ENCODE measurements at places on chromosomes 7 and 10.

DNA sequence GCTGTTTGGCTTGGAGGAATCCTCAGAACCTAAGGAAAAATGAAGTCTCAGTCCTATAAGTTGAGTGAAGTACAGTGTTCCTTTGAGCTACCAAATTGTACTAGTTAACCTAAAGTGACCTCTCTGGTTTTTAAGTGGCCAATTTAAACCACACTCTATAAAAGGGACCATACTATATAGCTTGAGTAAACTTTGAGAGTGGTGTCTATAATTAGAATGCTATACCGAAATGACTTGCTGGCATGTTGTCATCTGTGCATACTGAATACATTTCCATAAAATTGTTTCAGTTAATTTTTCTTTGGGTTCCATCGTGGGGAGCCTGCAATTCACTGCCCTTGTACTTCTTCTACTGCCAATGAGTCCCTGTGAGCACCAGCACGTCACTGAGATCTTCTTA is 151.1 kb downstream of the DKK1 start:
- DNase-seq = no peak

DNA sequence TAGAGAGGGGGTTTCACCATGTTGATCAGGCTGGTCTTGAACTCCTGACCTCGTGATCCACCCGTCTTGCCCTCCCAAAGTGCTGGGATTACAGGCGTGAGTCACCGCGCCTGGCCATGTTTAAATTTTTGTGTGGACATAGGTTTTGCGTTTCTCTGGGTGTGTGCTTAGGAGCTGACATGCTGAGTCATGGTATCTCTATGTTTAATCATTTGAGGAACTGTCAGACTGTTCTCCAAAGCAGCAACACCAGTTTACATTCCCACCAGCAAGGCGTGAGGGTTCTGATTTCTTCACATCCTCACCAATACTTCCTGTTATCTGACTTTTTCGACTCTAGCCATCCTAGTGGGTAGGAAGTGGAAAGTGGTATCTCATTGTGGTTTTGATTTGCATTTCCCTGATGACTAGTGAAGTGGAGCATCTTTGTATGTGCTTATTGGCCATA is 153.7 kb downstream of the DNAJB6 start:
- DNase-seq = no peak

GRCh38 chr7:80428161-80429054 is 83.5 kb downstream of the GNAT3 start:
- no peak for DNase-seq

- no peak for DNase-seq
Observed at GRCh38 chr7:37703361-37703760, 19.8 kb downstream of the GPR141 start.

- no peak for DNase-seq
Observed at GRCh38 chr7:45225311-45225947, 67.8 kb downstream of the RAMP3 start.

- DNase-seq = no peak
Observed at GRCh38 chr10:561721-562120, 127.7 kb downstream of the DIP2C start.

DNA sequence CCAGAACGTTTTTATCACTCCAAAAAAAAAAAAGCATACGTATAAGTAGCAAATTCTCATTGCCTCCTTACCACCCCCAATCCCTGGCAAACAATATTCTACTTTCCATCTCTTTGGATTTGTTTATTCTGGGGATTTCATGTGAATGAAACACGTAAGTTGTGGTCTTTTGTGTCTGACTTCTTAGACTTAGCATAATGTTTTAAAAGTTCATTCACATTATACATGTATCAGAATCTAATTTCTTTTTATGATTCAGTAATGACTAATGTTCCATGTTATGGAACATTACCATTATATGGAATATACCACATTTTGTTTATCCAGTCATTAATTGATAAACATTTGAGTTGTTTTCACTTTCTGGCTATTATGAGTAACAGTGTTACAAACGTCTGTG is 12.5 kb upstream of the KLHL7 start:
- DNase-seq = no peak

DNA sequence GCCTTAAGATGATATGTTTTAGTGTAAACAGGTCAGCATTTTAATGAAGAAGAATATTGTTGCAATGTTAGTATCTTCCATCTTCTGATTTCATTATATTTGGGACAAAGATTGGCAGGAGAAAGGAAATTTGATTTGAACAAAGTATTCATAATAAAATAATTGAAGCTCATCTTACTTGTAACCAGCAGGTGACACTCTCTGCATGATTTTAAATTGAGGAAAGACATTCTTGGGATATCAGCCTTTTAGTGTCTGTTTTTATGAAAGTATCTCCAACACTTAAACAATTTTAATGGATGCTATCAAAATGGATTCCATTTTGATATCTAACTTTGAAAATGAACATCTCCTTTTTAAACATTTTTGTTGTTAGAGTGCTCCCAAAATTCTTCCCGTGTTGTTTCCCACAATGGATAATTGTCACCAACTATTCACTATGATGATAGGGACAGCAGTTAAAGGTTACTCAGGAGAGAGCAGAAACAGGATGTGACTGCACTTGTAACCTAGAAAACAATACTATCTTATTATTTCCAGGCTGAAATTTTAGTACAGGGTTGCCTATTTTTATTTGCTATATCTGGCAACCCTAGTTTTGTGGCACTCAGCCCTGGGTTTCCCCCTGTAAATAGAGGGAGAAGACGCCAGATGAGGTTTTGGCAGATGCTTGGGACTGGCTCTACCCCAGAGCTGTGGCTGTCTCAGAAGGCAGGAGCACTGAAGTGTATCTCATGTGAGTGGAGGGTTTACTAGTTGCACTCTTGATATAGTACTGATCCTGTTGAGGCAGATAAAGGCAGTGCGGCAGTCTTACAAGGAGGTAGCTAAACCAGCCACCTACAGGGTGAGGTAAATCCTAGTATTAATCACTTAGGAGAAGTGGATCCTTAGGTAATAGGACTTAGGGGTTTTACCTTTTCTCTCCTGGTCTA is 31.0 kb upstream of the ABCB4 start:
- DNase-seq = no peak

GRCh38 chr7:130486114-130486953 is 5.6 kb upstream of the MEST start:
- DNase-seq = no peak

GRCh38 chr7:108385834-108386422 is 70.3 kb downstream of the NRCAM start:
- no peak for DNase-seq

GRCh38 chr10:24343686-24344085 is 134.7 kb downstream of the KIAA1217 start:
- DNase-seq = no peak

- no peak for DNase-seq
Observed at GRCh38 chr7:91875851-91876250, 4.7 kb downstream of the MTERF1 start.

DNA sequence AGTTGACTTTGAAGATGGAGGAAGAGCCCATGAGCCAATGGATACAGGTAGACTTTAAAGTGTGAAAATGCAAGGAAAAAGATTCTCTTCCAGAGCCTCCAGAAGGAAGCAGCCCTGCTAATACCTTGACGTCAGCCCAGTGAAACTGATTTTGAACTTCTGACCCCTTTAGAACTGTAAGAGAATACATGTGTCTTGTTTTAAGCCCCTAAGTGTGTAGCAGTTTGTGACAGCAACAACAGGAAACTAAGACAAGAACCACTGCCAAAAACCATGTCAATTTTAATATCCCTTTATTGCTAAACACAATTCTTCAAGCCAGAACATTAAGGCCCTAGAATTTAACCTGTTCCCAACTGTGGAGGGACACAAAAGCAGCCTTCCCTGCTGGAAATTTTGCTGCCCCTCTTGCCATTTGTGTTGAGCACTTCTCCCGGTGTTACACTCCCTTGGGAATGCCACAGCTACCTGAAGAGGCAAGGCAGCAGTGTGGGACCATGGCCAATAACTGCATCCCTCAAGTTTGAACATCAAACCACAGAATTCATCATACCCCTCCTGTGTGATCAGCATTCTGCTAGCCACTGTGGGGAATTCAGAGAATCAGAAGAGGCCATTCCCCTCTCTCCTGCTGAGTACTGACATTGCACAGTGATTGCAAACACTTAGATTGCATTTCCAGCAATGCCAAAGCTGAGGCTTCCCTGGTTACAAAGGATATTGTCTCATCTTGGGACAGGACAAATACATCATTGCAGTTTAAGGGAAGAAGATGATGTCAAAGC is 12.3 kb upstream of the CCDC172 start:
- DNase-seq = no peak

DNA sequence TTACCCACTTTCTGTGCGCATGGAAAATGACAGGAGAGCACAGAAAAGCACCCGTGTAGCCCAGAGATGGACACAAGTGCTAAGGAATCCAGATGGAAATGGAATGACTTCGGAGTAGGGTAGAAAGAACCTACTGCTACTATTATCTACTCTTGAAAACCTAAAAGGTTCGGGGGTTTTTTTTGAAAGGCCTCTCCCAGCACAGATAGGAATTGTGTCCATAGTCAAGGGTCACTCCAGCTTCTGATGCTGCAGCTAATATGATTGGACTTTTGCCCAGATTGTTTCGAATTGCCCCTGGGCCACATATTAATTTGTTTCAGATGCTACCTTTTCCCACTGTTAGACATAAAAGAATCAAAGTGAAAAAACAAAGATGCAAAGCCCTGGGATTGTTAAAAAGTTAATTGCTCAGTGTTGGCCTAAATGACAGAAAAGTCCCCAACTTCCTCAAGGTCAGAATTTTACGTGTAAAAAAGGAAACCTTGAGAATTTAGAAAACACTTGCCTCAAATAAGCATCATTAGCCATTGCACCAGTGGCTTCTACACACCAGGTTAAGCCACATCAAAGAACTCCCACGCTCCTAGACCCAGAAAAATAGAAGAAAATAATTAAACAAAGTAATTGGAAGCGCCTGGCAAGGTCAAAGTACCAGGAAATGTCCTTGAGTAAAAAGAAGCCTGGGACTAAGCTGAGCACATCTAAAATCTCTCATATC is 40.8 kb upstream of the INSIG1 start:
- DNase-seq = no peak

Data from esophagus squamous epithelium (tissue), 5 donors.